CD4-positive, alpha-beta T cell treated with Interleukin-12 subunit alpha and Interleukin-12 subunit beta, for 1 hour (primary cell): ENCODE measurements at places on chromosomes 11 and 22.

- DNase-seq: no peak
These were observed 300.1 kb downstream of the CNTN5 start for GRCh38 chr11:99320769-99321290.

- DNase-seq: no peak
These were observed 609.8 kb downstream of the NTM start for GRCh38 chr11:131980199-131980598.

DNA sequence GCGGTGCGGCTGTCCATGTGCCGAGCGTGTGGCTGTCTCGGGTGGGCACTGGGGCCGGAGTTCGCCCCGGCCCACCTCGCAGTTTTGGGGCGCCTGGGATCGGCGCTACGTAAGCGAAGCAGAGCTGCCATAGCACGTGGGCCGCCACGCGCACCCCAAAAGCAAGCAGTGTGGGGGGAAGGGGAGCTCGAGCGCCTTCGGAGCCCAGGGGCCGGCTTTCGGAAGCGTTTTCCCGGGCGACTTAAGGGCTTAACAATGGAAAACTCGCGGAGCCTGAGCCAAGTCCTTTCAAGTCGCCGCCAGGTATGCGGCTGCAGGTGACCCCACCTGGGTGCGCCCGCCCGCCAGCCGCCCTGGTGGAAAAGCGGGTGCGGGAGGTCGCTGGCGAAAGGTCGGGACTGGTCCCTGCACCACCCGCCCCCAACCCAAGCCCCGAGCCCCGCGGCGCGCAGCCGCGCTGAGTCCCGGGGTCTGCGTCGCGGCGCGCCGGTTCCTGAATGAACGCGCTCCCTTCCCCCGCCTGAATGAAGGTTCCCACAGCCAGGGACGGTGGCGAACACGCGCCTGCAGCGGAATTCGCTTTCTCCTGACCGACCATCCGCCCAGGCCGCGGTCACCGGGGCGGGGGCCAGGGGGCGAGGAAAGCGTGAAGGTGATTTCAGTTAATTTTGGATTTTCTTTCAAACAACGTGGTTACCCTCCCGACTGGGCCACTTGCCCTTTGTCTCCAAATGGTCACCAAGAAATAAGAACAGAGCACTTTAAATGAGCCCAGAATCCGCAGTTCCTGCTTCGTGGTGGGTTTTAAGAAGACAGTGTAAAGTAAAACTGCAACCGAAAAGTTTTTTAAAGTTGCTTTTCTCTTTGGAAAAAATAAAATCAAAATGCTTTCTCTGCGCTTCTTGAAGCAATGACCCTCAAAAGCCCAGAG lies 2.8 kb upstream of the CCND1 start:
- no peak for DNase-seq

GRCh38 chr11:64490562-64491216 lies 100.3 kb upstream of the SLC22A12 start:
- no peak for DNase-seq

GRCh38 chr22:38136607-38137006 lies 26.1 kb upstream of the BAIAP2L2 start:
- no peak for DNase-seq

- peak; percentile 5 for DNase-seq
These were observed 22.7 kb upstream of the C1QTNF4 start for GRCh38 chr11:47616726-47617416.

DNA sequence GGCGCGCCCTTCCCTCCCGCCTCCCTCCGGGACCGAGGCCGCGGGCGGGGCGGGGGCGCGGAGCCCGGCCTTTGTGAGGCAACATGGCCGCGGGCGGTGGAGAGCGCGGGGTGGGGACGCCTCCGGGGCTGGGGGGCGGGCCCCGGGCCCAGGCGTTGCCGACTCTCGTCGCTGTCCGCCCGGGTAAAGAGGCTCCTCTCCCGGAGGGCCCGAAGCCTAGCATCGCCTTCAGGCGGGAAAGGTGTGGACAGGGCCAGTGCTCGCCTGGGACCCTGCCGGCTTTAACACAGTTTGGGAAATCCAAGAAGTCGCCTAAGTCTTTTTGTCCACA lies 369 bp downstream of the DGCR8 start:
- DNase-seq: peak; percentile 71

DNA sequence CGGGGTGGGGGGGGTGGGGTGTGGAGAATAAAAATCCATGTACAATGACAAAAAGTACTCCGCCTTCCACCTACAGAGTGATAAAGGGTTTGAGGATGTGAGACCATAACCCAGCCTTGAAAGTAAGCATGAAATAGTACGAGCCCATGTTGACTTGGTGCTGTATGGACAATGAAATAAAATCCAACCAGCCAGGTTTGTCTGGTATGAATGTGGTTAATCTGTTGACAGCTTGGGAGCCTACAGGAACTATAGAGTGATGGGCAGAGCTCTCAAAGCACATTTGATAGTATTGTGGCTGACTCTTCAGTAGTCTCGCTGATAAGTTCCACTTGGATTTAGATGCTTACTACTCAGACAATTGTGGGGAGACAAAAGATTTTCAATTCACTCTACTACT lies 48.8 kb upstream of the CD44 start:
- no peak for DNase-seq

GRCh38 chr11:129861702-129862522 lies 33.5 kb downstream of the NFRKB start:
- no peak for DNase-seq

- no peak for DNase-seq
These were observed 21.4 kb downstream of the UQCR10 start for GRCh38 chr22:29788339-29789279.

DNA sequence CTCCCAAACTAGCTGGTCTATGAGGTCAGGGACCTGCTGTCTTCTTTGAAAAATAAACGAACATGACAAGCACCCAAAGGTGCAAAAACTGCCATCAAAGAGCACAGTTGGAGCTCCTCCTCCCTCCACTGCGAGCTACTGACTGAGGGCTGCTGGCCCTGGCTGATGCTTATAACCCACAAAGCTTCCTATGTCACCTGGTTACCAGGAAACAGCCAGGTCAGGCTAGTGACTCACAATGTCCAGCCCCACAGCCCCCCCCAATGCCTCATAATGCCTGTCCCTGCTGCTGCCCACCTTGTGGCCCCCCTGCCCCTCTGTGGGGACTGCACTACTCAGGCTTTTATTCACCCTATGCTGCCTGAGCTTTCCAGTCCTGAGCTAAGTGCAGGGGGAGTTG lies at the start of gene DRICH1:
TSS of gene DRICH1 (minus strand) at position 144 of the 400 bp plus-strand sequence. CDS start 298 bp downstream, outside the sequence.
- no peak for DNase-seq

DNA sequence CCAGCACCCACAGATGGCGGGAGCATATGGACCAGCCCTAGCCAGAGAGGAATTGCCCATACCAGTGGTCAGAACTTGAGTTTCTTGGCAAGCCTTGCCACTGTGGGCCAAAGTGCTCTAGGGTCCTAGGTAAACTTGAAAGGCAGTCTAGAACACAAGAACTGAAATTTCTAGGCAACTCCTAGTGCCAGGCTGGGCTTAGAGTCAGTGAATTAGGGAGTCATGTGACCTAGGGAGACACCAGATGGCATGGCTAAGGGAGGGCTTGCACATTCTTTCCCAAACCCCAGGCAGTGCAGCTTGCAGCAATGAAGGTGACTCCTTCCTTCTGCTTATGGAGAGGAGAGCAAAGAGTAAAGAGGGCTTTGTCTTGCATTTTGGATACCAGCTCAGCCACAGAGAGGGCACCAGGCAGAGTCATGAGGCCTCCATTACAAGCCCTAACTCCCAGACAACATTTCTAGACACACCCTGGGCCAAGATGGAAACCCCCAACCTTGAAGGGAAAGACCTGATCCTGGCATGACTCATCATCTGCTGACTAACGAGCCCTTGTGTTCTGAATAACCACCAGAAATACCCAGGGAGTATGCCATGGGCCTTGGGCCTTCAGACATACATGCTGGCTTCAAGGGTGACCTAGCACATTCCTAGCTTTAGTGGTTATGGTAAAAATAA lies 19.2 kb upstream of the OR56A3 start:
- no peak for DNase-seq

DNA sequence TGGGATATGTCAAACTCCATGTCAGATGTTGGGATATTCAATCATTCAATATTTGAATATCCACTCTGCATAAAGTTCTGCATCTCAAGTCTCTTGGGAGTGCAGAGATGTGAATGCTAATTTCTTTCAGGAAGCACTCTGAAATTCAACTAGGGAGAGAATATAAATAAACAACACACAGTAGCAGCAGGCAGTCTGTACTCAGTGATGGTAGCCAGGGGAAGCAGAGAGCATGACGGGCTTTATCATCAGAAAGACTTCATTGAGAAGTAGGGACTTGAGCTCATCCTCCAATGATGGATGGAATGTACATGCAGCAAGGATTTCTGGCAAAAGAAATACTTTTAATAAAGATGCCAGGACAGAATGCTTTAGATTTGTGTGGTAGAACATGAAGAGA lies 9.8 kb upstream of the TEAD1 start:
- DNase-seq: no peak

DNA sequence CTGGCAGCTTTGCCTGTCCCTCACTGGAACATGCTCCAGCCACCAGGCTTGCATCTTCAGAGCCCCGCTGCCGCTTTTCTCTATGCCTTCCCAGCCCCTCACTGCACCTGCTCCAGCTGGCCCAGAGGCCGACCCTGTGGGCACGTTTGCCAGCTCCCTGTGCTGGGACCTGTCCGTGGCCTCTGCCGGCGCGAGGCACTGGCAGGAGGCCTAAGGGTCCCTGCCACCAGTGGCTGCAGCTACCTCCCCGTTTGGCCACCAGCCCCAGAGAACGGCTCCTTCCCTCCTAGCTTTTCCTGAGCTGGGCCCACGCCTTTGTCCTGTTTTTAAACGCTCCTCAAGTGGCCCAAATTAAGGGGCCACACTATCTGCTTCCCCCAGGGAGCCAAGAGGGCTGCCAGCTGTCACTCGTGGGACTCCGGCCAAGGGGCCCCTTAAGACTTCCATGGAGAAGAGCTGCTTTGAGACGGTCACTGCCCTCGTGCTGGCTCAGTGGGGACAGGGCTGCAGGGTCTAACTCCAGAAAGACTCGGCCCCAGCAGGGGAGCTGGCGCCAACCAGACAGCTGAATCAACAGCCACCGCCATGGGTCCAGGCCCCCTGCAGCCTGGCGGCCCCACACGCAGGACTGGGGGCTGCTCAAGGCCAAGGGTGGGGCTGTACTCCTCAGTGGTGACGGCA lies 24.6 kb upstream of the WNT7B start:
- DNase-seq: no peak

DNA sequence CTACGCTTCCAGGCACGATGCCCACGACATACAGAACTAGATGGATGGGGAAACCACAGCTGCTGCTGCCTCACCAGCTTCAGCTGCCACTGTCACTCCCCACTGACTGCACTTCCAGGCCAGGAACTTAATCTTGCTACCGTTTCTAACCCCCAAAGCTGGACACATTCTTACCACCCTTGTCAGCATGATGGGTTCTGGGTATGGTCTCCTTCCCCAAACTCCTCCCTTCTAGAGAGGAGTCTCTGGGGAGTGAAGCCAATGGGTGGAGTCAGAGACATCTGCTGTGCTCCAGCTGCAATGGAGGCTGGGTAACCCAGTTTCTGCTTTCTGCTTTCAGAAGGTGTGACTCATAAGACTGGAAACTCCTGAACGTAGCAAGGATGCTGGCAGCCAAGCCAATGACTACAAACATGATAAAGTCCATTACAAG lies 87.0 kb upstream of the THY1 start:
- peak; percentile 33 for DNase-seq

DNA sequence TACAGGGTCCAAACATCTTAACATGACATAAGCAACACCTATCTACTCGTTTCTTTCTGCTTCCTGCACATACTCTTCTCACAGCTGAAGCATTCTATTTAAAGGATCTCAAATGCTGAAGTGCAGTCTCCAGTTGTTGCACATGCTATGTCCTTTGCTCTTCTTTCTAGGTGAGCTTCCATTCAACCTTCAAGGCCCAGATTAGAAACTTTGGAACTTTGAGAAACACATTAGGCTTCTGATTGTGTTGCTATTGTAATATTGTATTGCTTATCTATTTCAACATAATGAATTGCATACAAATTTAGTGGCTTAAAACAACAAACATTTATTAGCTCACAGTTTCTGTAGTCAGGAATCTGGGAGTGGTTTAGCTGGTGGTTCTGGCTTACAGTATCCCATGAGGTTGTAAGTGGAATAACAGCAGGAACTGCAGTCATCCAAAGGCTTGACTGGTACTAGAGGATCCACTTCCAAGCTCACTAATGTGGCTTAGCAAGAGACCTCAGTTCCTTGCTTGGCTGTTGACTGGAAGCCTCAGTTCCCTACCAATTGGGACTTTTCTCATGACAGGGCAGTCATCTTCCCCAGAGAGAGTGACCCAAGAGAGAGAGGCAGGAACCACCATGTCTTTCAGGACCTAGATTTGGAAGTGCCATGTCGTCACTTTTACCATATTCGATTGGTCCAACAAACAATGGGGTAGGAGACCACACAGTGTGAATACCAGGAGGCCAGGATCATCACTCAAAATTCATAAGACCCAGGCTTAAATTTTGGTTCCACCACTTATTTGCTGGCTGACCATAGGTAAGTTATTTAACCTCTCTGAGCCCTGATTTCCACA lies 27.2 kb upstream of the RASSF10 start:
- DNase-seq: no peak

DNA sequence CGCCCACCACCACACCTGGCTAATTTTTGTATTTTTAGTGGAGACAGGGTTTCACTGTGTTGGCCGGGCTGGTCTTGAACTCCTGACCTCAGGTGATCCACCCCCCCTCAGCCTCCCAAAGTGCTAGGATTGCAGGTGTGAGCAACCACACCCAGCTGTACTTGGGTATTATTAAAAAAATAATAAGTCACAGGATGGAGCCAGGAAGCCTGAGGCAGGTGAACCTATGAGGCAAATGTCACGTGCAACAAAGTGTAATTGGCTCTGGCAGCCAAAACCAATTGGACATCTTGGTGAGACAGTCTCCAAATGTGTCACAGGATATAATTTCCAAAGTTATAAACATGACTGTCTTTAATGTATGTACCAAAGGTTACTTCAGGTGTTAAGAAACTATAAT lies 24.0 kb upstream of the MALAT1 start:
- DNase-seq: no peak

DNA sequence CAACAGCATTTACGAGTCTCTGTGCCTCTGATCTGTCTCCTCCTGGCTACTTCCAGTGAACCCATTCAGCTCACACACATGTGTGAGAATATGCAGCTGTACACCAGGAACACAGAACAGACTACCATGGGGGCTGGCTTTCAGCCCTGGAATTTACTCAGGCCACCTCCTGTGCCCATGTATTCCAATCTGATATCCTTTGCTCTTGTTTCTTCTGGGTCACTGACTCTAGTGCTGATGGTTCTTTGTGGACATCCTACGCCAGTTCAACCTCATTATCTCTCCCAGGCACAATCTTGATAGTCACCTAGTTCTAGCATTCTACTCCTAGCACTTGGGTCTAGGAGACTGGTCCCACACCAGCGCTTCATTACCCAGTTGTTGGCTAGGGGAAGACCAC lies 23.0 kb upstream of the ZC3H12C start:
- DNase-seq: no peak
